Tibial nerve (tissue), 4 donors: ENCODE measurements at places on chromosomes 4 and X. TPM values are rescaled to one million over a fixed set of nuclear protein-coding genes. Genes with fewer than 3 reads are reported as not detected.

HEPH gene
- total RNA-seq = 30.0 TPM

NXF2 gene
- not detected for total RNA-seq

DNA sequence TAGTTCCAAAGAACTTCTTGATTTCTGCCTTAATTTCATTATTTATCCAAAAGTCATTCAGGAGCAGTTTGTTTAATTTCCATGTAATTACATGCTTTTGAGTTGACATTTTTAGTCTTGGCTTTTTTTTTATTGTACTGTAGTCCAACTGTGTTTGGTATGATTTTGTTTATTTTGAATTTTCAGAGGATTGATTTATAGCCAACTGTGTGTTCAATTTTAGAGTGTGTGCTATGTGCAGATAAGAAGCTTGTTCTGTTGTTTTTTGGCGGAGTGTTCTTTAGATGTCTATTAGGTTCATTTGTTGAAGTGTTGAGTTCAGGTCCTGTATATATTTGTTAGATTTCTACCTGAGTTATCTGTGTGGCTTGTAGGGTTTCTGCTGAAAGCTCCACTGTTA is 533.6 kb downstream of the TRAM1L1 start:
- DNase-seq = no peak

DNA sequence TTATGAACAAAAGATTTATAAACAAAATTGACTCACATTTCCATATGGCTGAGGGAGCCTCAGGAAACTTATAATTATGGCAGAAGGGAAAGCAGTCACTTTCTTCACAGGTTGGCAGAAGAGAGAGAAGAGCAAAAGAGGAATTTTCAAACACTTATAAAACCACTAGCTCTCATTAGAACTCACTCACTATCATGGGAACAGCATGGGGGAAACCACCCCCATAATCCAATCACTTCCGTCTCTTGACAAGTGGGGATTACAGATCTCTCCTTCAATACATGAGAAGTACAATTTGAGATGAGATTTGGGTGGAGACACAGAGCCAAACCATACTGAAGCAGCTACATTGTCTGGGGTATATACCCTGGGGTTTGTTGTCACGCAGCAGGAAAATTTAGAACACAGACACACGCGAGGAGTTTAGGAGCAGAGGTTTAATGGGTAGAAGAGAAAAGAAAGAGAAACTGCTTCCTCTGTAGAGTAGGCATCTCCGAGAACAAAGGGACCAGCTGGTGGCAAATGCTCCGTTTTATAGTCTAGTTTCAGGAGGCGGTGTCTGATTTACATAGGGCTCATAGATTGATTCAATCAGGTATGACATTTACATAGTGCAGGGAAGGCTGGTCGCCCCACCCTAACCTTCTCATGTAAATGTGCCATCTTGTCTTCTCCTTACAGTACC is 2277.7 kb upstream of the AGA start:
- DNase-seq = no peak

DNA sequence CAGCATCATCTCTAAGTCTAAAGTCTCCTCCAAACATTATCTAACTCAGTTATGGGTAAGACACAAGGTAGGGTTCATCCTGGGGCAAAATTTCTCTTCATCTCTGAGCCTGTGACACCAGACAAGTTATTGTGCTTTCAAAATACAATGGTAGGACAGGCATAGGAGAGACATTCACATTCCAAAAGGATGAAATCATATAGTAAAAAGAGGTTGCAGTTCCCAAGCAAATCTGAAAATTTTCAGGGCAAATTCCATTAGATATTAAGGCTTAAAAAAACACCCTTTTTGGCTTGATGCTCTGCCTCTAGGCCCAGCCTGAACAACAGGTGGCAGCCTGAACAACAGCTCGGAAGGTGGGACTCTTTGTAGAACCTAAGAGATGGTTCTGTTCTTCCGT is 448.3 kb upstream of the SLIT2 start:
- no peak for DNase-seq

DNA sequence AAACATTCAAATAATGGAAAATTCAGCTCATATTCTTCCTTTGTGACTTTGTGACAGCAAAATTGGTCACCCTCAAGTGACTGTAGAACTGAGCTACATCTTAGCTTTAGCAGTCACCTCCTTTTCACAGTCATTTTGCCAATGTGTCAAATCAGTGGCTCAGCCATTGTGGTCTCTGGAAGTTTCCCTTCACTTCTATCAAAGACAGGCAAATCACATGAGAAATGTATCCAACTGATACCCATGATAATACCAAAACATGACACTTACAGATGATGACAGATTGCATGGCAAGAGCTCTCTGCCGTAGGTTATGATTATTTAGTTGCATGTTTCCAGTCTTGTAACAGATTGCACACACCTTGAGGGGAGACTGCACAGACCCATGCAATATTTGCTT is 549.8 kb upstream of the MAGEB2 start:
- DNase-seq = no peak
